Activated naive CD8-positive, alpha-beta T cell treated with anti-CD3 and anti-CD28 coated beads, Interleukin-2, amount 10 ng/mL, durations not matched to agents 7 days and 5 days (primary cell): ENCODE measurements at places on chromosomes 13 and 19. TPM values are rescaled to one million over a fixed set of nuclear protein-coding genes. Genes with fewer than 3 reads are reported as not detected.

The TIMM13 gene
- 48.5 TPM for total RNA-seq

DNA sequence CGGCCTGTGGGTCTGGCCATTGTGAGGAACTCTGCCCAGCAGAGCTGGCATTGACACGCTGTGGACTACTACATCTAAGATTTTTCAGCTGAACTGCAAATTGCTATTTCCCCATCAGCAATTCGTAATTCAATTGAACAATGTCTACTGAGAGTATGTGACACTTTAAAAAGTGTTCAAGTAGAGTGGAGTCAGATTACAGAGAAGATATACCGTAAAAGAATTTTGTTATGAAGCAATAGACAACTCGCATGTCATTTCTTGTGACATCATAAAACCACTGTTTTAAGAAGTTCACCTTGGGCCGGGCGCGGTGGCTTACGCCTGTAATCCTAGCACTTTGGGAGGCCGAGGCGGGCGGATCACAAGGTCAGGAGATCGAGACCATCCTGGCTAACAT is 32.5 kb upstream of the C1QTNF9 start:
- H3K27me3 ChIP-seq: no peaks in the 10 kb centered on the region
- DNase-seq: no peak
- H3K4me1 ChIP-seq: peaks cover 62% of the 10 kb centered on the region
- no peak overlapping the region for H3K4me3 ChIP-seq
- H3K27ac ChIP-seq: no peak overlapping the region

The ZNF737 gene
- total RNA-seq: 33.8 TPM

- H3K4me3 ChIP-seq: no peak overlapping the region
- no peaks in the 10 kb centered on the region for H3K4me1 ChIP-seq
- H3K36me3 ChIP-seq: no peaks in the 10 kb centered on the region
- H3K27me3 ChIP-seq: no peaks in the 10 kb centered on the region
- no peak for DNase-seq
Observed at GRCh38 chr13:107586216-107586615, 629.1 kb downstream of the LIG4 start.

DNA sequence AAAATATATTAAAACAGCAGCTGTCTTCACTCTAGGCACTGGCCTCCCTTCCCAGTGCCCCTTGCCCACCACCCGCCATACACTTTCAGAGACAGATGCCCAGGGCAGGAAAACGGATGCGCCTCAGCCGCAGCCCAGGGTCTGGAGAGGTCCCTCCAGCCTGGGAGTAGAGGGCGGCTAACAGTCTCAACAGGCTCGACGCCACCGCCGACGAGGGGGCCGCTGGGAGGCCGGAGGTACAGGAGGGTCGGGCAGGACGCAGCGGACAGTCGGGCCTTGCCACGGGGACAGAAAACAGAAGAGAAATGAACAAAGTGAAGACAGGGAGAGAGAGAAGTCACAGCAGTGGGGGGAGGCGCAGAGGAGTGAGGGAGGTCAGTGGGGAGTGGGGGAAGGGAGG is 27.1 kb downstream of the C19orf47 start:
- H3K4me3 ChIP-seq: no peak overlapping the region
- no peaks in the 10 kb centered on the region for H3K27me3 ChIP-seq
- DNase-seq: no peak
- peaks cover 3% of the 10 kb centered on the region for H3K4me1 ChIP-seq

- no peak overlapping the region for H3K4me3 ChIP-seq
- H3K36me3 ChIP-seq: no peaks in the 10 kb centered on the region
- H3K27me3 ChIP-seq: peaks cover 9% of the 10 kb centered on the region
- no peak for DNase-seq
- no peak overlapping the region for H3K27ac ChIP-seq
Observed at GRCh38 chr19:42045575-42045974, 24.4 kb downstream of the GRIK5 start.
